ENCODE measurements at places on chromosomes 2 and 18. TPM values are rescaled to one million over a fixed set of nuclear protein-coding genes. Genes with fewer than 3 reads are reported as not detected.

SKOR2 gene
- not detected for polyA plus RNA-seq

AMER3 gene
- not detected for polyA plus RNA-seq

HK2 gene
- polyA plus RNA-seq: 4.3 TPM

TCF7L1 gene
- polyA plus RNA-seq: 14.1 TPM

CTNNA2 gene
- polyA plus RNA-seq: not detected

LRRTM1 gene
- not detected for polyA plus RNA-seq

ALK gene
- not detected for polyA plus RNA-seq
